ENCODE measurements at places on chromosomes 1 and 21.

GRCh38 chr1:119046785-119047438, 58.8 kb upstream of the TBX15 start:
- no peak for DNase-seq

DNA sequence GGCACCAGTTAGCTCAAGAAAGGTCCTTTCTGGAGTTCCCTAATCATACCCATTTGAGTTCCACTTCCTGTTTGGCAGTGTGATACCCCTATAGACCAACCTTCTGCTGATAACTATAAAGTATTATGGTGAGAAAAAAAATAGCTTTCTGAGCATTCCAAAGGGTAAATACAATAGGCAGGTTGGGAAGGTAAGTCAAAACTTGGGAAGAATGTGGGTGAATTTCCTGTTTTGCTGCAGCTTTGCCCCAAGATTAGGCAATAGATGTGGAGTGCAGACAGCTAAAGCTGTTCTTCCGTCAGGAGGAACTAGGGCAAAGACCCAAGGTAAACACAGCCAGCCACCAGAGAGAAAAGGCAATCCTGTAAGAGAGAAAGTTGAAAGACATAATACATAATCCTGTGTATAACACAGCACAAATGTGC, 49.9 kb upstream of the GUCA2A start:
- DNase-seq: no peak

DNA sequence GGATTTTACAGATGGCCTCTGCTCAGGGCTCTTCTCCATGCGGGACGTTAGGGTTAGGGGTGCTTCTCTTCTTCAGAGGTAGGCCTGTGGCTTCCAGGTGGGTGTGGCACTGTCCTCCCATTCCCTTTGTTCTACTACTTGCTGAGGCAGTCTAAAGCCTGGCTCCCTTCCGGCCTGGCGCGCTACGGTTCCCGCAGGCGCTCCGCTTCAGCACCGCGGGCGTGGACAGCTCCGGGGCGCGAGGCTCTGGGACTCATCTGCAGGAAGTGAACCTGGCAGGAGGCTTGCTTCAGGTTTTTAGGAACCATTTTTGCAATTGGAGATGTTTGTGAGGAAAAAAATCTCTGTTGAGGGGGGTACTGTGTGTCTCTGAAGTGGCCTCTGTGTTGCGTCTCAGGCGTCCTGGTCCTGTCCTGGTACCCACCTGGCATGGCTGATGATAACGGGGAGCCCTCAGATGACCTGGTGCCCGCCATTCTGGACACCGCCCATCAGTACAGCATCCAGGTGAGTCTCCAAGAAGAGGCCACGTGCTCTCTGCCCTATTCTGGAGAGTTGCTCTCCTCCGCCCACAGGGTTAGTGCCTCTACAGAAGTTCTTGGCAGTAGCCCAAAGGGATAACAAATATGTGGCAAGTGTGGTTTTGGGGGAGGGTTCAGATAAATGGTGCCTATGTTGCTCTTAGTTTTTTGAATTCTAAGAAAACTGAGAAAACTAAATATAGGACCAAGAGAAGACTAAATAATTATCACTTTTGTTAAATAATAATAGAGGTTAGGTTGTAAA, 1.9 kb downstream of the MANEAL start:
- no peak for DNase-seq

DNA sequence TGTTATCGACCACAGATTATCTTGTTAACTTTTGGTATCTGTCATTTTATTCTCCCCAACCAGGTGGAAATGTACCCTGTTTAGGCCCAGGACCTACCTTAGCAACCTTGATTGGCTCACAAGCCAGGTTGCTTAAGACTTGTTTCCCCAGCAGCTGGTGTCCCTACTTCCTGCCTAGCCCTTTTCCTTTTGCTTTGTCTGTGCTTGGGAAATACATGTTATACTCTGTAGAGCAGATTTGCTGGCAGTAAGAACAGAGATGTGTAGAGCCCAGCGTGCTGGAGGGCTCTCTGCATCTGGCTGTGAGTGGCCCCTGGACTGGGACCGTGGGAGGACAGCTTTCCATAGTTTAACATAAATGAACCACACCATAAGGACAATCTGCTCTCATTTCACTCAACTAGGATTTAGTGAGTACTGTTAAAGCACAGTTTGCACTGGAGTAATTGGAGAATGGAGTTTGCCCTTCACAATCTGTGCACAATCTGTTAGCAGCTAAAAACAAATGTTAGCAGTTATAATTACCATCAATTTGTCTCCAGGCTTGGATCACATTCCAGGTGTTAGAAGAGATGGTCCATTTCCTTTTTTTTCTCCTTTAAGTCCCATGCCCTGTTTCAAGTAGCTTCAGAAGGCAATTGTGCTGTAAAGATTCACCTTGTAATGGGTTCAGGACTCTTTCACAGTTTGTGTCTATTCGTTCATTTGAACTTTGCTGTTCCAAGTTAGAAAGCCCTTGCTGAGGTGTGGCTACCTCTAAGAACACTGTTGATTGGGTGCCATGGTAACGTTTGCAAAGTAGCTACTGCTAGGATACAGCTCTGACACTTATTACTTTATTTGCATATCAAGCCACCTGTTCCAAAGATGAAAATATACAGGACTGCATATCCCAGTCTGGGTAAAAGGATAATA, at the start of gene APOBEC4:
TSS of gene APOBEC4 (minus strand) at position 770 of the 915 bp plus-strand sequence. CDS start 4,535 bp downstream, outside the sequence.
- no peak for DNase-seq

- DNase-seq: no peak
Measured at GRCh38 chr1:56033321-56034037, 545.9 kb downstream of the PLPP3 start.

- no peak for DNase-seq
Measured at GRCh38 chr1:154547105-154547732, 11.2 kb downstream of the UBE2Q1 start.

- no peak for DNase-seq
Measured at GRCh38 chr1:18798946-18799345, 60.5 kb downstream of the TAS1R2 start.

GRCh38 chr1:35939484-35939883, 8.6 kb downstream of the AGO3 start:
- no peak for DNase-seq

DNA sequence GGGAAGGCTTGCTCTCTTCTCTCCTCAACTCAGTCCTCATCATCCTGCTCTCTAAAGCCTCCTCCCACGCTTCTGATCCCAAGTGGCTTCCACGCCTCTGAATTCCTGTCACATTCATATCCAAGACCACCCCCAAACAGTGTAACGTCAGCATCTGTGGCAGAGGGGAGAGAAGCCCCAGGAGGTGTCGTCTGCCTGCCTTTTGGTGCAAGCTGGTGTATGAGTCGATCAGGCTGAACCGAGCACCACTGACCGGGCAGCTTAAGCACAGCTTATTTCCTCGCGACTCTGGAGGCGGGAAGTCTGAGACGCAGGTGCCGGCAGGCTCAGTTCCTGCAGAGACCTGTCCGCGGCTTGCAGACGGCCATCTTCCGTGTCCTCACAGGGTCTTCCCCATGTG, 123.8 kb upstream of the RAB4A start:
- DNase-seq: no peak

DNA sequence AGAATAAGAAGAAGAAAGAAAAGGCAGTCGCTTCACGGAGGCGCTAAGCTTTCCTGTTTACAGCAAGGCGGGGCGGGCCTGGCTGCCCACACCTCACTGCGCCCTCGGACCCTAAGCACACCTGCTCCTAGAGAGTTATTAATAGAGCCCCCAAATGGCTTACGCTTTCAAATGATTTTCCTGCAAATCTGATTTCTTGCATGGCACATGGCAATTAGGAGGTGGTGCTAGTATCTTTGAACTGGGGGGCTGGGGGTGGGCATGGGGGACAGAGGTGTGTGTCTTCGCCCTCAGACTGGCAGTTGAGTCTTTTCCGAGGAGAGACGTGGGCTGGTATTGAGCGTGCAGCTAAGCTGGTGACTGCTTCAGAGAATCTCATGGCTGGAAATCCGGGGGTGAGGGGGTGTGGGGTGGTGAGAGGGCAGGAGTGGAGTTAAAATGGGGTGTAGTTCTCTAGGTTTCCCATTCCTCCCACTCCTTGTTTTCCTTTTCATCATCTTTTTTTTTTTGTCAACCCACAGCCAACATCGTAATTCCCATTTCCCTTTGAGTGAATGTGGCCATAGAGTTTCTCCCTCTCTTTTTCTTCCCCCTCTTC, 1.3 kb downstream of the S1PR1 start:
- DNase-seq: no peak

DNA sequence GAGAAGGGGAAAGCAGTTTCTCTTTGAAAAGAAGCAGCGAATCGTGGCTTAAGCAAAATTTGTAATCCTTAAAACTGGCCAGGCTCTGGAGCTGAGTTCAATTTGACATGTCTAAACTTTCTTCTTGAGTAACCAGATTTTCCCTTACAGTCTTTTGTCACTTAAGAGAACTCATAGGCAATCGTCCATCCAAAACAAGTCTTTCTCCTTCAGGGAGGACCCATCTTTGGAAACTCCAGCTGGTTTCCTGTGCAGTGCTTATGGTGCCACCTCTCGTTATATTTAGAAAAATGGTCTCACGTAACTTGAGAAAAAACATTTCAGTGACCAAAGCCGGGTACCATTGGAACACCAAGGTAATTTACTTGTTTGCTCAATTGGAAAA, 1.8 kb upstream of the PTTG1IP start:
- DNase-seq: no peak

GRCh38 chr21:43779660-43780059, 3.6 kb upstream of the CSTB start:
- DNase-seq: no peak

DNA sequence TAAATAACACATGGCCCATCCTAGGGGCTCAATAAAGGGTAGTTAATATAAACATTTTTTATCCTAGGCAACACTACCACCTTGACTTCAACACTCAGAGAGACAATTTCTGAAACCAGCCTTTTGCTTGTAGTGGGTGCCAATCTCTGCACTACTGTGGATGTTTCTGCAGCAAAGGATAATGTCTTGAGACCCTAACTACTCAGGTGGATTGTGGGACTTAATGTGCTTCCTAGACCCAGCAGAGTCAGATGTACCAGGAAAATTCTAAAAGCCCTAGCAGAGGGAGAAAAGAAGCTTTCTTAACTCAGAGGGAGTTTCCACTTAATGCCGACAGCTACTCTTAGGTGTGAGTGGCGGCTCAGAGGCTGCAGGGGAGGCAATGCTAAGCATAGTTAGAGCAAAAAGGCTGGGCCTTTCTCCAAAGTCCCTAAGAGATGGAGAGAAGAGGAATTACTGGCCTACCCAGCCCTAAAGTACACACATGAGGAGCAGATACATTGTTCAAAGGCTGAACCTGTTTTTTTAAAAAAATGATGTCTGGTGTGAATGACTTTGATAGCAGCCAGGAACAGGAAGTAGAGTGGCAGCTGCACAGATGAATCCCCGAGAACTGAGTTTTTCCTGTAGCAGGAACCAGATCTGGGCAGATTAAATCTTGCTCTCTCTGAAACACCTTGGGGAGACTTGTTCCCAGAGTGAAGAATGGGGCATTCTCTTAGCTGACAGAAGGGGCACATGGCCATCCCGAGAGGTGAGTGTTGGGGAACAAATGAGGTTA, 33.5 kb upstream of the ABCD3 start:
- no peak for DNase-seq

- DNase-seq: peak; percentile 87
Measured at GRCh38 chr1:8061210-8061609, 35.1 kb upstream of the ERRFI1 start.

- DNase-seq: no peak
Measured at GRCh38 chr1:36605942-36606640, 123.4 kb upstream of the CSF3R start.

GRCh38 chr21:25637851-25638659, 1.0 kb upstream of the JAM2 start:
- peak; percentile 20 for DNase-seq

- DNase-seq: peak; percentile 14
Measured at GRCh38 chr1:203751051-203751450, 13.9 kb upstream of the LAX1 start.

- no peak for DNase-seq
Measured at GRCh38 chr21:42781150-42781970, 98.0 kb downstream of the WDR4 start.

GRCh38 chr21:18908641-18909040, 505.1 kb upstream of the TMPRSS15 start:
- DNase-seq: no peak

GRCh38 chr1:41558761-41559171, 74.3 kb upstream of the EDN2 start:
- no peak for DNase-seq

- no peak for DNase-seq
Measured at GRCh38 chr1:176919386-176920378, 244.8 kb downstream of the ASTN1 start.

DNA sequence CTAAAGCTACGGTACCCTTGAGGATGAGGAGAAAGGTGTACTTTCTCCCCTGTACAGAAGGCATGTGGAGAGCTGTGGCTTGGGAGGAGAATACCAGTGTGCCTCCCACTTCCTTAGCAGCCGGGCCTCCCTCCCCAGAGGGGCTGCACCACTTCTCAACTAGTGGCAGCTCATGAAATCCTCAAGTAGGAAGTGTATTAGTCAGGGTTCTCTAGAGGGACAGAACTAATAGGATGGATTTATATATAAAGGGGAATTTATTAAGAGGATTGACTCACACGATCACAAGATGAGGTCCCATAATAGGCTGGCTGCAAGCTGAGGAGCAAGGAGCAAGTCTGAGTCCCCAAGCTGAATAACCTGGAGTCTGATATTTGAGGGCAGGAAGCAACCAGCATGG, 53.1 kb upstream of the PPP2R5A start:
- DNase-seq: no peak

GRCh38 chr1:209652121-209652735, at the start of gene LAMB3:
TSS of gene LAMB3 (minus strand) at chr1:209652425. CDS start at chr1:209650944, 1,481 bp downstream.
- DNase-seq: no peak

DNA sequence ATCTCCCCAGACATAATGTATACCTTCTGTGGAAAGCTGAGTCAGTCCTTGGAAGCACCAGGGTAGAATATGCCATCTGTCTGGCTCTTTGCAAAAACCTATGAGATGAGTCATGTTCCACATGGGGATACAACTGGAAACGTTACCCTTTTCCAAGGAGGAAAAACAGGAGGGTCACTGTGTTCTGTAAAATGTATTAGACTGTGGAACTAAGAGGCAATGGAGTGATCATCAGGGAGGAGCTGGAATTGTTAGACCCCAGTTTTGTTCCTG, 16.1 kb upstream of the PSMD4 start:
- DNase-seq: no peak

GRCh38 chr1:157315544-157315943, 177.3 kb upstream of the ETV3 start:
- no peak for DNase-seq

DNA sequence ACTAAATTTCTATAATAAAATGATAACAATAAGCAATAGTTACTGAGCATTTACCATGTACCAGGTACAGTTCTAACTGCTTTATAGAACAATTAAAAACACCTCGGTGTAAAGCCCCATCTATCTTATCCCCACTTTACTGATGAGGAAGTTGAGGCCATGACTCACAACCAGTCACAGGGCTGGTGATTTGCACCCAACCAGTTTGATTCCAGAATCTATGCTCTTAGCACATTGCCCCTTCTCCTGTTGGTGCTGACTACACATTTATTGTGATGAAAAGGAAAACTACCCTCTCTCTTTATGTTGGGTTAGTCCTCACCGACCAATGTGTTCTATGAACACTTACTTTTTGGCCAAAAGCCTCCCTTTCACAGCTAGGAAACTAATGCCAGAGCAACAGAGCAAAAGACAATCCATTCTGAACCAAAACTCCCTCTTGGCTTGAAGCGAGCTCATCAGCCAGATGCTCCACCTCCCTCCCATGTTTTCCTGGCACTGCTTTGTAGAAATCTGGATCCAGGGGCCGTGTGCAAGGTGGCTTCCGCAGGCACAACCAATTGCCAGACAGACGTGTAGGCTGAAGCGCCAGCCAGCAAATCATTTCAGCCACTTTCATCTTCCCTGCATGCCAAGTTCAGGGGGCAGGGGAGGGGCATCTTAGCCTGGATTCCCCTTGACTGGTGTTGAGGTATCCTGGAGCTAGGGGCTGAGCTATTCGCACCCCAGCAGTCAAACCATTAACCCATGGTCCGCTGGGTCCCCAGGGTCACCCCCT, 32.0 kb upstream of the SLC30A1 start:
- no peak for DNase-seq

Data from HS-27A (cell line).